ENCODE measurements at places on chromosomes 11 and 22. TPM values are rescaled to one million over a fixed set of nuclear protein-coding genes. Genes with fewer than 3 reads are reported as not detected.

The ZNF70 gene
- 1.2 TPM for polyA plus RNA-seq

The INS gene
- polyA plus RNA-seq: not detected

GRCh38 chr11:70509476-70509875 is 111.1 kb downstream of the CTTN start:
- no peak for DNase-seq
- H3K27me3 ChIP-seq: no peaks in the 10 kb centered on the region
- no peak overlapping the region for H3K4me3 ChIP-seq
- peaks cover 3% of the 10 kb centered on the region for H3K4me1 ChIP-seq

- DNase-seq: no peak
- no peaks in the 10 kb centered on the region for H3K4me1 ChIP-seq
- no peaks in the 10 kb centered on the region for H3K27me3 ChIP-seq
- no peak overlapping the region for H3K4me3 ChIP-seq
- no peaks in the 10 kb centered on the region for H3K36me3 ChIP-seq
Measured at GRCh38 chr22:36806835-36807234, 10.0 kb downstream of the PVALB start.

DNA sequence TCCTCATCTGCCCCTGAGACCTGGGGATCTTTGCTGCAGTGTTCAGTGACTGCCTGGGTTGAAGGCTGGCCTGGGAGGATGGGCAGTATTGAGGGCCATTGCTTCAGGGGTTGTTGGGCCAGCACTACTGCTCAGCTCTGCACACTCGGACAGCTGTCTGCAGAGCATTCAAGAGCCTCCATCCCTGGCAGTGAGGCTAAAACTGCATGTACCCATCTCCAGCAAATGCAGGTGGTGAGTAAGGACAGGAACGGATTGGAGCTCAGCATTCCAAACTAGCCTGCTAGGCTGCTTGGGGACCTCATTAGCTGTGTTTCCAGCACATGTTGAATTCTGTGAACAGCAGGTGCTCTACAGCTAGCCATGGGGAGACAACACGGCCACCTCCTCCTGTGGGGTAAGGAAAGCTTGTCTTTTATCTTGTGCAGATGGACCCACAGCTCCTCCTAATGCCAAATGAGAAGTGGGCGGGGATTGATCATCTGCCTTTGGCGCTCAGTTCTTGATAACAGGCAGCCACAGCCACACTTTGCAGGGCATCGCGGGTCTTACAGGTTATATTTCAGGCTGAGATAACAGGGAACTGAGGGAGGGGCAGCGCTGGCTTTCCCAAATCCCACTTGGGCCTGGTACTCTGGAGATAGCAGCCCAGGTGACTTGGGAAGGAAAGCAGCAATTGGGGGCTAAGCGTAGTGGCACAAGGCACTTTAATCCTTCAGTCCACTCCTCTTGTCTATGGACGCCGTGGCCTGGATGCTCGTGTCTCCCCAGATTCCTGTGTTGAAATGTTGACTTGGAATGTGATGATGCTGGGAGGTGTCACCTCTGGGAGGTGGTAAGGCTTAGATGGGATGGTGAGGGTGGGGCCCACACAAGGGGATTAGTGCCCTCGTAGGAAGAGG is 254.5 kb upstream of the B3GAT1 start:
- H3K4me3 ChIP-seq: no peak overlapping the region
- no peak for DNase-seq
- no peaks in the 10 kb centered on the region for H3K27me3 ChIP-seq
- H3K36me3 ChIP-seq: no peaks in the 10 kb centered on the region
- no peak overlapping the region for H3K27ac ChIP-seq
- peaks cover 3% of the 10 kb centered on the region for H3K4me1 ChIP-seq

GRCh38 chr11:101835506-101836063 is 79.2 kb upstream of the CEP126 start:
- no peaks in the 10 kb centered on the region for H3K27me3 ChIP-seq
- no peaks in the 10 kb centered on the region for H3K4me1 ChIP-seq
- no peaks in the 10 kb centered on the region for H3K36me3 ChIP-seq

GRCh38 chr11:24900514-24900913 is 403.7 kb downstream of the LUZP2 start:
- H3K36me3 ChIP-seq: no peaks in the 10 kb centered on the region
- no peaks in the 10 kb centered on the region for H3K4me1 ChIP-seq
- no peak overlapping the region for H3K4me3 ChIP-seq
- no peak for DNase-seq
- H3K27ac ChIP-seq: no peak overlapping the region

DNA sequence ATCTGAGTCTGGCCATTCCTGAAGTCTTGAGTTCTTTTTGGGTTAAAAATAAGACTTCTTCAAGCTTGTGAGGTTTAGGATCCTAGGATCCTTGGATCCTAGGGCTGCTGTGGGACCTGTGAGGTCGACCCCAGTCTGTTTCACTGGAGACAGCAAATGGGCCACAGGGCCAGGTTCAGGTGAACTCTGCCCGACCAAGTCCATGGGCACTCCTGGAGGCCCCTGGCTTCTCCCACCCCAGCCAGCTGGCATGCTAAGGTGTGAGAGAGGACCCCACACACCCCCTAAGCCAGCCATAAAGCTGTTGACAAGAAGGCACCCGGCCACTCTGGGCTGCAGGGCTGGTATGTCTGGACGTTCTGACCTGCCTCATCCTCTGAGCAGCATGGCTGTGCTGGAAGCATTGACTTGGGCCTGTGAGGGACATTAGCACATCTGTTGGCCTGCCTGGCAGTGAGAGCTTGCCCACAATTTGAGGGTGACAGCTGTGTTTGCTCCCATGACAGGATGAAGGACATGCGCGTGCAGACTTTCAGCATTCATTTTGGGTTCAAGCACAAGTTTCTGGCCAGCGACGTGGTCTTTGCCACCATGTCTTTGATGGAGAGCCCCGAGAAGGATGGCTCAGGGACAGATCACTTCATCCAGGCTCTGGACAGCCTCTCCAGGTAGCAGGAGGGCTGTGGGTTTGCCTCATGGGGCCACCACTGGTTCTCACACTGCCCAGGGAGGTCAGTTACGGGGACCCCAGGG is 16.0 kb downstream of the CLDN5 start:
- no peak for DNase-seq
- H3K36me3 ChIP-seq: peaks cover 19% of the 10 kb centered on the region
- no peaks in the 10 kb centered on the region for H3K4me1 ChIP-seq
- H3K4me3 ChIP-seq: no peak overlapping the region
- H3K27me3 ChIP-seq: no peaks in the 10 kb centered on the region
- no peak overlapping the region for H3K27ac ChIP-seq

The TMPRSS13 gene
- polyA plus RNA-seq: 0.79 TPM

The ALDH3B1 gene
- polyA plus RNA-seq: 0.47 TPM

The C11orf54 gene
- polyA plus RNA-seq: 3.9 TPM

GRCh38 chr22:20899827-20900423 is 17.3 kb upstream of the CRKL start:
- no peak overlapping the region for H3K27ac ChIP-seq
- H3K36me3 ChIP-seq: no peaks in the 10 kb centered on the region
- H3K4me1 ChIP-seq: no peaks in the 10 kb centered on the region
- no peak overlapping the region for H3K4me3 ChIP-seq

The APOA1 gene
- polyA plus RNA-seq: 0.80 TPM

The SLC6A5 gene
- not detected for polyA plus RNA-seq

- no peak overlapping the region for H3K27ac ChIP-seq
- no peak overlapping the region for H3K4me3 ChIP-seq
- DNase-seq: no peak
- no peaks in the 10 kb centered on the region for H3K36me3 ChIP-seq
Measured at GRCh38 chr11:100066399-100066798, 620.7 kb upstream of the ARHGAP42 start.

DNA sequence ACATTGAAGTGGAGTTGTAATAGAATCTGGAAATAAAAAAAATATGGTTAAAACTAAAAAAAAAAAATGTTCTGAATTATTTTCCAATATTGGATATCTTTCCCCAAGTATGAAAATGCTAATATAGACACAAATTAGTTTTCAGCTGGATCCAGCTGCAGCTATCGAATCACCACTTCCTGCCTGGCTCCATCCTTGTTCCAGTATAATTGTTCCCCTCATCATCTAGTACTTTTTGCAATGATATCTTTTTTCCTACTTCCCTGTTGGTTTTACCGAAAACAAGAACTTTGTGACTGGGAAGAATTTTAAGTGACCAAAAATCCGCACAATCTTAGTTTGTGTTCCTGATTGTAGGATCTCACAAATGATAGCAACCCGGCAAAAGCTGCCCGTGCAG is 9.4 kb downstream of the OR4D9 start:
- H3K4me1 ChIP-seq: no peaks in the 10 kb centered on the region
- H3K27ac ChIP-seq: no peak overlapping the region
- no peak for DNase-seq
- H3K4me3 ChIP-seq: no peak overlapping the region
- H3K27me3 ChIP-seq: no peaks in the 10 kb centered on the region
- no peaks in the 10 kb centered on the region for H3K36me3 ChIP-seq

The DMC1 gene
- 3.8 TPM for polyA plus RNA-seq

The SEC14L6 gene
- 1.9 TPM for polyA plus RNA-seq

The KIF18A gene
- polyA plus RNA-seq: 4.0 TPM

DNA sequence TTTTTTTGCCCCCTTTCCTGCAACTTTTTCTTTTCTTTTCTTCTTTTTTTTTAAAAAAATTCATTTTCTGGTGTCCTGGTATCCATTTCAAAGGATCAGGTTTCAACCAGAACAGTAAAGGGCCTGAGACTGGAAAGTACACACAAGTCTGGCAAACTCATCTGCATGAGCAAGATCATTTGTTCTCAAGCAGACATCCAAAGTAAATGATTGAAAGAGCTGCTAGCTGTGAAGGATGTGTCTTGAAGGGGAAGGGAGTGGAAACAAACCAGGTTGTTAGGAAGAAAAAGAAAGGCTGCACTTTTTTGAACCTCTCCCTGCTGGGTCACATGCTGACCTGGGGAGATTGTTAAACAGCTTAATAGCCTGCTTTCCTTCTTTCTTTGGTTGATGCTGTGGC is 5.3 kb downstream of the YAP1 start:
- no peaks in the 10 kb centered on the region for H3K27me3 ChIP-seq
- DNase-seq: no peak
- H3K27ac ChIP-seq: no peak overlapping the region
- H3K4me1 ChIP-seq: peaks cover 5% of the 10 kb centered on the region
- H3K36me3 ChIP-seq: no peaks in the 10 kb centered on the region
- H3K4me3 ChIP-seq: no peak overlapping the region

Measured in H1 (cell line).